ENCODE measurements at places on chromosomes 6 and 20.

- DNase-seq: no peak
Observed at GRCh38 chr6:4516206-4516605, 260.0 kb upstream of the CDYL start.

GRCh38 chr6:71656121-71656520 is 230.2 kb upstream of the RIMS1 start:
- DNase-seq: no peak

- DNase-seq: no peak
Observed at GRCh38 chr6:165825256-165825815, 162.3 kb upstream of the PDE10A start.

GRCh38 chr6:163955096-163955495 is 540.6 kb downstream of the QKI start:
- no peak for DNase-seq

GRCh38 chr20:35257175-35257909 is 20.6 kb downstream of the MMP24OS start:
- no peak for DNase-seq

- no peak for DNase-seq
Observed at GRCh38 chr6:104162036-104162669, 697.6 kb downstream of the HACE1 start.

- DNase-seq: no peak
Observed at GRCh38 chr6:122734529-122735395, 44.8 kb upstream of the FABP7 start.

- peak; percentile 63 for DNase-seq
Observed at GRCh38 chr20:33443006-33443511, 504 bp downstream of the SNTA1 start.

- DNase-seq: no peak
Observed at GRCh38 chr20:48278961-48279481, 493.7 kb upstream of the SULF2 start.

- DNase-seq: no peak
Observed at GRCh38 chr6:116933485-116933884, 56.4 kb downstream of the RFX6 start.

DNA sequence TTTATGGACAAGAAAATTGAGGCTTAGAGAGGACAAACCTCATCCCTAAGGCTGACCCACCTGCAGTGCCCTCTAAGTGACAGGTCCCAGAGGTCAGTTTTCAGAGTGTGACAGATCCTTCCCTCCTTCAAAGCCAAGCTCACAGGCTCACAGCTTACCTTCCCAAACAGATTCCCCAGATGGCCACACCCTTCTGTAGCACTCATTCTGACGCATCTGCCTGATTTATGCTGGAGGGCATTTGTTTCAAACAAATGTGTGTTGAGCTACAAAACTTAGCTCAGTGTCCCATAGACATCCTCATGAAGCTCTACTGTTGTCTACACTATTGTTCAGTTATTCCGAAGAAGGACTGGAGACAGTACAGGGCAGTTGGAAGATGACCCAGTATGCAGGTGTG is 60.6 kb upstream of the RIN2 start:
- DNase-seq: no peak

GRCh38 chr20:33433465-33434234 is 9.9 kb downstream of the SNTA1 start:
- DNase-seq: no peak

GRCh38 chr20:2342243-2342642 is 38.5 kb upstream of the TGM6 start:
- DNase-seq: no peak

DNA sequence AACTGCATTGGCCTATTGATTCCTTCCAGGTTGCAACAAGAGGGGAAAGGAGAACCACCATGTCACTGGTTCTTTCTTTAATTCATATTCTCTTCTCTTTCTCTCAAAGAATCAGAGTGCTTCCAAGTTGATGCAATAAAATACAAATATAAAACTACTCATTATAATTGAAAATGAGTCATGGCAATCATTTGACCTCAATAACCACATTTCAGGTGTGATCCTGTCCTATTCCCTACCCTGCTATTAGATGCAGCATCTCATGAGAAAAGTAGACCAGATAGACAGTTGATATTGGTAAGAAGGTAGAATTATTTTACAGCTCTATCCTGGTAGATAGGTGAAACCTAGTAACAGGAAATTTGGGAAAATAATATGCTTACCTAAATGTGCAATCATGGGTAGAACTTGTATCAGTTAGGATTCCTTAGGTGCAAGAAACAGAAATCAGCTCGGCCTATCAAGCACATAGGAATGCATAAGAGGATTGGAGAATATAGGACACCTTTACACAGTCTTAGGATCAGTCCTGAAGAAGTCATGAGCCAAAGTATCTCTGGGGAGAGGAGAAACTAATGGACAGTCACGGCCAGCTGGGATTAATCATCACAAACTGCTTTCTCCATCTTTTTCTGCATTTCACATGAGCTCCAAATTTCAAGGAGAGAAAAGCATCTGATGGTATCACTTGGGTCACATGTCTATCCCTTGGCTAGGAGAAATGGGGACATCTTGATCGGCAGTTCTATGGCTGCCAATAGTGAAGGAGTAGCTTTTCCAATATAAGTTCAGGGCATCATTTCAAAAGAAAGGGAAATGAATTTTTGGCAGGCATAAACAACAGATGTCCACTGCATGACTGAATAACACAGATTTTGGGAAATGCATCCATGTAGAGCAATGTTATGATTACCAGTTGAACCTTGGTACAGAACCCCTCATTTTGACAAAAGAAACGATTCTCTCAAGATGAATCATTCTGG is 19.3 kb upstream of the RNF146 start:
- no peak for DNase-seq

DNA sequence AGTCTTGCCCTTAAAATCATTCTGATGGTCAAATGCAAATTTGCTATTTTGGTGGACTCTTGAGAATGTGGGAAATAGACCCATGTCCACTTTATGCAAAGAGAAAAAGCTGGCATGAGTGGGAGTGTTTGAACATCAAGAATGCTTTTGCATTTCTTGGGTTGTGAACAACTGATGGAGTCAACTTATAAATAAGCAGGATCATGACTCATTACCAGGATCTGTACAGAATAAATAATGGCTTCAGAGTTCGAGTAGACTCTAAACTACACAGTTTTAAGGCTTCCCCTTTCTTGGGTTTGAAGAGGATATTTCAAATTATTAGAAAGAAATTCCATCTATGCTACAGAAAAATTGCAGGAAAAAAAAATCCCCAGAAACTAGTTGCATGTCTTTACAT is 195.5 kb downstream of the EYA4 start:
- DNase-seq: no peak

GRCh38 chr20:44014807-44015732 is 100.4 kb downstream of the TOX2 start:
- no peak for DNase-seq

GRCh38 chr6:27238010-27238983 is 9.2 kb upstream of the PRSS16 start:
- DNase-seq: no peak

DNA sequence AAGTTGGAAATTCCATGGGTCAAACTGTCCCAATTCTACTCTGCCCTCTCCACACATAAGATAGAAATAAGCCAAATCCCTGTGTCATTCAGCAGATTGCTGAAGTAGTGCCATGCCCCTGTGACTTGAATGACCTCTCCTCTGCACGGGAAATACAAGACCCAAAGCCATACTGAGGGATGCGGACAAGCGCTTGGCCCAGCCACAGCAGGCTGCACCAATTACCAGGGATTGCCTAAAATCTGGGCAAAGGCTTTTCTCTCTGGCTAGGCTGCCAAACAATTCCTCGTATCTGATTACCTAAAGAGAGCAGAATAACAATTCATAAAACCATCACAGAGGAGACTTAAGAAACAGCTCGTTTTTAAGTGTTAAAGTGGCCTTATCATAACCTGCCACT is 421.8 kb upstream of the JARID2 start:
- DNase-seq: no peak

GRCh38 chr6:34884996-34885395 is 2.8 kb downstream of the TAF11 start:
- DNase-seq: no peak

DNA sequence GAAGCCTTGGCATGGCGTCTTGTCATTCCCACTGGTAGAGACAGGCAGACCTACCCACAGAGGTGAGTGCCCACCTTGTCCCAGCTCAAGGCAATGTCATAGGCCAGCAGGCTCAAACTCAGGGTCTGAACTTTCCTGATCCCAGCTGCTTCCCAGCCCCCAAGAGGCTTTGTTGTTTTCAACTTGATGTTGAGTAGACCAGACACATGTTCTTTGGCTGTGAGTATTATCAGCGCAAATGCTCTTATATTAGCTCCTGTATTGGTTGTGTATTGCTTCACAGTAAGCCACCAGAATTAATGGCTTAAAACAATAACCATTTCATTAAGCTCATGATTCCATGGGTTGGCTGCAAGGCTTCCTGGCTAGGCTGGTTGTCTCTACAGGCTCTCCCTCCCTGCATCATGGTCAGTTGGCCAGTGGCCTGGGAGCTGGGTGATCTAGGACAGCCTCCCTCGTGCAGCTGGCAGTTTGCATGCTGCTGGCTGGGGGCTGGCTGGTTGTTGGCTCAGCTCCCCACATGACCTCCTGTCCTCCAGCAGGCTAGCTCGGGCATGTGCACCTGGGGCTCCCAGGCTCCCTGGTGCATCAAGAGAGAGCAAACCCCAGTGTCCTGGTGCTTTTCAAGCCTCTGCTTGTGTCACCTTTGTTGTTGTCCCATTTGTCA is 21.6 kb downstream of the TOX2 start:
- DNase-seq: no peak

- DNase-seq: no peak
Observed at GRCh38 chr6:9458424-9458823, 956.5 kb downstream of the TFAP2A start.

GRCh38 chr6:147717991-147718390 is 209.5 kb downstream of the SAMD5 start:
- DNase-seq: no peak

- DNase-seq: no peak
Observed at GRCh38 chr6:16405375-16405774, 167.0 kb downstream of the GMPR start.

GRCh38 chr6:30029588-30029987 is 31.5 kb upstream of the POLR1H start:
- no peak for DNase-seq
